AG04449 (cell line): ENCODE measurements at places on chromosomes 2 and 18.

DNA sequence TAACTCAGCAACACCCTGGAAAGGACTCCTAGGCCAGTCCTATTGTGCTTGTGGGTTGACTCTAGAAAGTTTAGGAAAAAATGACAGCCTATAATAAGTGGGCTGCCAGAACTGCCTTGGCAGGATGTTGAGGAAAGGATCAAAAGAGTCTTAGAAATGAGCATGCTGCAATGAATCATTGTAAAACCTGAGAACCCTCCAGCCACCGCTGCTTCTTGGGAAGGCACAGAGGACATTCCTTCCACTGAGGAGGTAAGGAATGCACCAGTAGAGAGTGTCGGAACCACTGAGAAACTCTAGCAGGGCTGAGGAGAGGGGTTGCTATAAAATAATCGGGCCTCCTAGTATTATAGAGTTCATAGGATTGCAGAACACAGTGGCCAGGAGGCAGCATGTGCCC lies 146.7 kb upstream of the SMIM21 start:
- DNase-seq, result no peak

- DNase-seq, result no peak
Measured at GRCh38 chr2:158717366-158718195, 77.5 kb upstream of the DAPL1 start.

DNA sequence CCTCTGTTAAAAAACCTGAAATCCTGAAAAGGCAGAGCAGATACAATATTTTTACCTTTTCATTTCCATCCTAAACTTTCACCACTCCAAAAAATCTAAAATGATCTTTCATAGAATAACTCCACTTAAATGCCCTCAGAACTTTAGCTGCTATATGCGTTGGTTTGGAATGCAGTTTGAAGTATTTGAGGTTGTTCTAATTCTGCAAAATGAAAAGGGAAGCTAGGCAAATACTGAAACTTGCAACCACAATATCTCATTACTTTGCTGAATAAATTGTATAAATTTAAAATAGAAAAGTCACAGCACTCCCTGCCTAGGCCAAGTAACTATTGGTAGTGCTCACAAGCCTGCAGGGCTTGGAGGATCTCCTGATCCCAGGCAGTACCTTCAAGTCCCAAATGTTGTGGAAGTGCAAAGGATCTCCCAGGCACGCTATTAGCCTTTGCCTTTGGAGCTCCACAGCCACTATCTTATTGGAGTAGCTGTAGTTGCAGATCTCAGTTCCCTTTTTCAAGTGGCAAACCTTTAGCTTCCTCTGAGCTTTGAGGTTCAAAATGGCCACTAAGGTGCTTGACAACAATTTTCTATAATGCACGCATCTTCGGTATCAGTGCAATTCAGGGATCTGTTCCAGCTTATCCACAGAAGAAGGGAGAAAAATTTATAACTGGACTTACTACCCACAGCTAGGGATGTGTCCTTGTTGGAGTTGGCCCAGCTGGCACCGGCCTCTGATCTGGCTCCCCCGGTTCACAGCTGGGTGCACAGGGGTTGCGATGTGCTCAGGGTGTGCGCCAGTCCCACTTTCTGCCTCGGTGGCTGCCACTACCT lies 43.4 kb upstream of the ANKRD62 start:
- DNase-seq, result no peak

GRCh38 chr2:100527440-100528015 lies 35.3 kb upstream of the PDCL3 start:
- DNase-seq, result no peak

GRCh38 chr2:74714691-74715080 lies 60.6 kb downstream of the SEMA4F start:
- no peak for DNase-seq

- no peak for DNase-seq
Measured at GRCh38 chr2:236973343-236973980, 112.2 kb upstream of the COPS8 start.

DNA sequence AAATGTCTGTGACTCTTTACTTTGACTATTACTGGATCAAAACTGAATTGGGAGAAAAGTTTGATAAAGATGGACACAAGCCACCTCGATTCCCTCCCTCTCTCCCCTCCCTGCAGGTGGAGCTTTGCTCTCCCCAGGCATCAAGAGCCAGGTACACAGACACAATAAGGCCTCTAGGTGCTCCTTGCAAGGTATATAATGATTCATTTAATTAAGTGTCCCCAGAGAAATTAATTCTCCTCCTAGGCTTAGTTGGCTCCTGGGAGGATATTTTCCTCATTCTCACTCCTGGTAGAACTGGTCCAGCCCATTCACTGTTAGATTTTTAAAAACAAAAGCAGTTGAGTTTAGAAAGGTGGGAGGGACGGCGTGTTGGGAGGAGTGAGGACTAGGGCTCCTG lies 352.4 kb upstream of the SMIM21 start:
- no peak for DNase-seq

GRCh38 chr2:218957671-218958070 lies 1.8 kb upstream of the CDK5R2 start:
- DNase-seq, result no peak
